ENCODE measurements at places on chromosomes 11 and 22.

DNA sequence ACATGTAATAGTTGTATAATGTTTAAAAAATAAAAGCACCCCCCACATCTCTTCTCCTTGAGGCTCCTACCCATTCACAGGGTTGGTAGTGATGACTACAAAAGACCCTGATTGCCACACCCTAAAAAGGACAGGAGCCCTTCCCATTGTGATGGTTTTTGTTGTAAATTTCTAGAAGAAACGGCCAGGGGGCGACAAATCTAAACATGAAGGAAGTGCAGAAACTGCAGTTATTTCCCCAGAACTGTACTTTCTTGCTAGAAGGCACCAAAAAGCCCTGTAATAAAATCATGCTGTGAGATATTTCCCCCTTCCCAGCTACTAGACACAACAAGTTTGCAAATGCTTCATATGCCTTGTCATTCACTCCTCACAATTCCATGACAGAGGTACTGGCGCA, 10.8 kb downstream of the PRR5L start:
- no peak for DNase-seq

DNA sequence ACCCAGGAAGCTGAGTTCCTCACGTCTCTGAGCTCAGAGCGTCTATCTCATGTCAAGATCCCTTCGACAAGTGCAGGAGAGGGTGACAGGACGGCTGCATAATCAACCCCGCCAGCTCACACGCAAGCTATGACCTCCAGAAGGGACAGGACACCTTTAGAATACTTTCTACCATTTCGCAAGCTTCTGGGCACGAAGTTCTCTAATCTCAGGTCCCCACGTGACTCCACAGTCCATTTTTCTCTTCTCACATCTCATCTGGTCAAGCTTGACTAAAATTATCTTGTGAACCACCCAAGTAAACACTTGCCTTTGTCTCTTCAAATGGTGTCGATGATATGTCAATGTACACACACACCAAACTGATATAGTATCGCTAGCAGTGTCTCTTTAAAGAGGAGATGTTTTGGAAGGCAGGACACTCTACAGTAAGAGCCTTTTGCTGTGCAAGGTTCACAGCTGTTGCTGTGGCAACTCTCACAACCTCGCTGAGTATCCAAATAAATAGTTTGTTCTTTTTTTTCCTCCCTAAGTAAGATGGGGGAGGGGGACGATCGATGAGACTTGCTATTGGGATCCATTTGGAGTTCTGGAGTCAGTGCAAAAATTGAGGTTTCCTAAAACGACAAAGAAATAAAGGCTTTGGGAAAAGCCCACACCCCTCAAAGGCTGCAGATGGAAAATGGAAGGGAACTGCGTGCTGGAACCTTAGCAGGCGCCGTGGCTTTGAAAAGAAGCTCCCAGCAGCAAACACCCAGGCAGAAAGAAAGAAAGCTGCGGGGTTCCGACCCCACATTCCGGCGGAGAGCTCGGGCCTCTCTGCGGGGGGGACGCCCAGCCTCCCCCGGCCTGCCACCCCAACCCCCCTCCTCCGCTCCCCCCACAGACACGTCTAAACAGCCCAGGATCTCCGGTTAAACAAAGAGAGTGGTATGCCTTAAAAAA, 215.4 kb upstream of the UBASH3B start:
- no peak for DNase-seq

DNA sequence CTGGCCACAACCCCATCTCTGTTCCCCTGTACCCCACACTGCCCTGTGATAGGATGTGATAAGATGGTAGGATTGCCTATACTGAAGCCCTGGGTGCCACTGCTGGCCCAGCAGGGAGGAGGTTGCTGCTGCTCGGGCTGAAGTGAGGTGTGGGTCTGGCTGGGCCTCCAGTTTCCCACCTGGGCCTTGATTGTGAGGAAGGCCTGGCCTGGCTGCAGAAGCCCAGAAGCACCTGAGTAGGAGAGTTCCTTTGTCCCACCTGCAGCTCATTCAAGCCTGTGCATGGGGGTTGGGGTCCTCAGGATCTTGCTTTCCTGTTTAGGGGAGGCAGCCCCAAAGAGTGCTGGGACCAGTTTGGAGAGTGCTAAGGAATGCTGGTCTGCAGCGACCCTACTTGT, 3.3 kb downstream of the ST3GAL4 start:
- DNase-seq: no peak

GRCh38 chr11:126334659-126335462, 20.6 kb upstream of the ST3GAL4 start:
- DNase-seq: no peak

DNA sequence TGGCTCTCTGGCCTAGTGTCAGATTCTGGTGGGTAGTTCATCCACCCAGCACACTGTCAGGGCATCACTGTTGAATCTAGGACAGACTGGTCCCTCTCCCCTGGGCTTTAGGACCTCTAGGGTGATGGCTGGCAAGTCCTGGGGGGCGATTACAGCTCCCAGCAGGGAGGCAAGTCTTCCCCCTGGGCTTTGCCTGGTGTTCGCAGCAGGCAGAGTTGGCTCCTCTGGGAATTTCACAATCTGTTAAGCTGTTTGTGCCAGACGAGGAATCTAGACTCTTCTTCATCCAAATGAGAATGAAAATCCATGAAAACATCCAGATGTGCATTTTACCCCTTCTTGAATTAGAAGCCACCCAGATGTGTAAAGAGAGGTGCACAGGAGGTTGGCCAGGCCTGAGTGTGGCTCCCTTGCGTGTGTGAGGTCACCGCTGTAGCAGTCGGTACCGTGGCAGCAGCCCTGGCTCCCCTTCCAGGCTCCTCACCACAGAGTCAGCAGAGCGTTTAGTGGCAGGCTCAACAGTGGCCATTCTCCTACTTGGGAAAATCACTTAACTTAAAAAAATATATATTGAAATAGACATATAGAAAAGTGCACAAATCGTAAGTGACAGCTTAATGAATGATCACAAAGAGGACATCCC, 99.9 kb upstream of the TBCEL start:
- no peak for DNase-seq

DNA sequence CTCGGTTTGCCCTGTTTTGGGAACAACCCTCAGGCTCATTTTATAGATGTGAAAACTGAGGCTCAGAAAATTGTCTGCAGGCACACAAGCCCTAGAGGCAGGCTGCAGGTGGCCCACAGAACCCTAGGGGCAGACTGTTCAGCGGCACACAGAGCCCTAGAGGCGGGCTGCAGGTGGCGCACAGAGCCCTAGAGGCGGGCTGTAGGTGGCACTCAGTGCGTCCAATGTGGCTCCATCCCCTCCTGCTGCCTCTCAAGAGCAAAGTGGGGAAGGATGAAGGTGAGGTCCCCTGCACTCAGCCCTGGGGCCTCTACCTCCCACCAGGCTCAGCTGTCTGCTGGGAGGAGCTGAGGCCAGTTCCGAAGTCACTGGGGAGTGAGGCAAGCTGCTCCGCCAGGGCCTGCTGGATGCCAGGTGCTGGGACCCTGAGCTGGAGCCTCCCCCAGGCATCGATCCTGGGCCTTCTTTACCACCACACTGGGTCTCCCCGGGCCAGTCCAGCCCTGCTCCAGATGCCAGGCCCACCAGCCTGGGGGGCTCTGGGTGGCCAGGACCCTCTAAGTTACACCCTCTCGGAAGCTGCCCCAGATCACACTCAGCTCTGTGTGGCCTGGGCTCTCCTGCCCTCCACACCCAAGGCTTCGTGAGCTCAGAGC, 2.3 kb downstream of the ACY3 start:
- DNase-seq: no peak

DNA sequence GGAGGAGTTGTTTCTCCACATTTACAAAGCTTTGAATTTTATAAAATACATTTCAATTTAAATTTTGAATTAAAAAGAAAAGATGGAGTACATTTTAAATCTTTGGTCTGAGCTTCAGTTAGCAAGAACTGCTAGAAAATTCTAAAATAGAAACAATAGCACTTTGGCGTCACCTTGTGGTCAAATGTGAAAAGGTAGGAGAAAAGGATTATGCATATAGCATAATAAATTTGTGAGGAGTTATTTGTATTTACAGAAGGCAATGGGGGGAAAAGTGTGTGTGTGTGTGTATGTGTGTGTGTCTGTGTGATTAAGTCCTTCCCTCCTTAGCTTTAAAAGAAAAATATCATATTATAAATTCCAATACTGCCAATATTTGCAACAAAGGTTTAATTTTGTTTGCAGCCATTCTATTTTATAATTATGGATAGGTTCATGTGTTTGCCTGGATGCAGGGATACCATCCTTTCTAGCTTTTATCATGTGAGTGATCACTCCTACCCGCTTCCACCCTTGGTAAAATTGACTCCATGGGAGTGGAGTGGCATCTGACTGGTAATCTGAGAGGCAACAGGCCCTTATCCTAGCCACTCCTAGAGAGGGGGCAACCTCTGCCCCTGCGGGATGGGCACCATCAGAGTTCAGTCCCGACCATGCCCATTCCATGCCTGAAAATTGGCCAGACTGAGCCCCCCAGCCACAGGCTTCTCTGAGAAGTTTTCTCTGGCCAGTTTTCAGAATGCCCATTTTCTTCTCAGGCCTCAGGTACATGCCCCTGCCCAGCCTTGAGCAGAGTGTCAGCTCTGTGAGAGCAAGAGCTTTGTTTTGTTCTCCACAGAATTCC, 13.6 kb upstream of the LGR4 start:
- no peak for DNase-seq

GRCh38 chr11:96049426-96049825, 125.5 kb upstream of the MTMR2 start:
- no peak for DNase-seq

- DNase-seq: no peak
These were observed 32.2 kb downstream of the C2CD3 start for GRCh38 chr11:74138572-74138971.

GRCh38 chr11:76266286-76267100, 60.2 kb upstream of the WNT11 start:
- DNase-seq: no peak

- DNase-seq: no peak
These were observed 65.0 kb downstream of the LRP5 start for GRCh38 chr11:68377389-68377795.

GRCh38 chr11:101913656-101914055, 1.2 kb upstream of the CEP126 start:
- no peak for DNase-seq

DNA sequence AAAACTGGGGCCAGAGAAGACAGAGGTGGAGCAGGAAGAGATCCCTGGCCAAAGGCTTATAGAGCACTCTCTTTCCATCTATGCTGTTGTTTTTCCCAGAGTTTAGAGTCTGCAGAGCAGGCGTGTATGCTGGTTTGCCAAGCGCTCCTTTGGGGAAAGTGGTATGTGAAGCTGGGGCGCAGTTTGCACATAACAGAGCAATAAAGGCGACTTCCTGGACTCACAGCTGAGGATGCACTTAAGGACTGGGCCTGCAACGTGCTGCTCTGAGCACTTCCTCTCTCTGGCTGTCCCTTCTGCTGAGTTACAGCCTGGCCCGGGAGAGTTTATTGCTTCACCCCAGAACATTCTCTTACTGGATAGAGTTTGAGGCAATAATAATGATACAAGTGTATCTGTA, 41.7 kb downstream of the THAP12 start:
- DNase-seq: peak; percentile 76

DNA sequence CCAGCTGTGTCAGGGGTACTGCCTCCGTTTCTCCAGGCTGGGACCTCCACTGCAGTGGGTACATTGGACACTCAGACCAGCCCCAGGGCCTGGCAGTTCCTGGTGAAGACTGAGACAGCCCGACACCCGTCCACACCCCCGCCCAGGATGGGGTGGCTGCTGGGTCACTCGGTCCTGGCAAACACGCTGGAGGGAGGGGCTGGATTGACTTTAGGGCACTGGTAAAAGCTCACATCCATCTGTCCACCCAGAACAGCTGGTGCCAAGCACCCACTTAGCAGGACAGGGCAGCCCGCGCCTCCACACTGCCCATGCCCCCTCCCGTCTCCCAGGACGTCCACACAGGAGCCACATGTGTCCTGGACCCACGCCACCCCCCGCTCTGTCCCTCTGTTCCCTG, 10.7 kb upstream of the TBX1 start:
- DNase-seq: no peak

DNA sequence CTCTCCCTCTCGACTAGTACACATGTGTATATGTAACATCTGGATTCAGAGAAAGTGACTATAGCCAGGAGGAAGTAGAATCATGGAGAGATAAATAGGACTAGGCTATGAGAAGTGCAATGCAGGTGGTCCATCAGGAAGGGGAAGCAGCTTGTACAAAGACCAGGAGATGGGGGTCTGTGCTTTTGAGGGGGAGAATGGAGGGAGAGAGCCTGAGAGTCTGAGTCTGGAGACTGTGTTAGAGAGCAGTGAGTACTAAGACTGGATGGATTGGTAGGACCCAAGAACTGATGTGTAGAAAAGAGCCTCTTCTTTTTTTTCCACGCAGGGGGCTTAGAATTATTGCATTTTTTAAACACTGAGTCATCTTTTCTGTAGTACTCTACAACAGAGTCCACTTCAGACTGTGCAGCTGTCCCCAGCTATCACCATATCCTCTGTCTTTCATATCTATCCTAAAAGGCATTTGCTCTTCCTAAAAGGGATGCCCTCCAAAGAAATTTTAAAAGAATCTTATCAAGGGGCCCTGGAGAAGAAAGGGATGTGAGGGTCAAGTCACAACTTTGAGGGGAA, 80.4 kb downstream of the BDNF start:
- DNase-seq: no peak

DNA sequence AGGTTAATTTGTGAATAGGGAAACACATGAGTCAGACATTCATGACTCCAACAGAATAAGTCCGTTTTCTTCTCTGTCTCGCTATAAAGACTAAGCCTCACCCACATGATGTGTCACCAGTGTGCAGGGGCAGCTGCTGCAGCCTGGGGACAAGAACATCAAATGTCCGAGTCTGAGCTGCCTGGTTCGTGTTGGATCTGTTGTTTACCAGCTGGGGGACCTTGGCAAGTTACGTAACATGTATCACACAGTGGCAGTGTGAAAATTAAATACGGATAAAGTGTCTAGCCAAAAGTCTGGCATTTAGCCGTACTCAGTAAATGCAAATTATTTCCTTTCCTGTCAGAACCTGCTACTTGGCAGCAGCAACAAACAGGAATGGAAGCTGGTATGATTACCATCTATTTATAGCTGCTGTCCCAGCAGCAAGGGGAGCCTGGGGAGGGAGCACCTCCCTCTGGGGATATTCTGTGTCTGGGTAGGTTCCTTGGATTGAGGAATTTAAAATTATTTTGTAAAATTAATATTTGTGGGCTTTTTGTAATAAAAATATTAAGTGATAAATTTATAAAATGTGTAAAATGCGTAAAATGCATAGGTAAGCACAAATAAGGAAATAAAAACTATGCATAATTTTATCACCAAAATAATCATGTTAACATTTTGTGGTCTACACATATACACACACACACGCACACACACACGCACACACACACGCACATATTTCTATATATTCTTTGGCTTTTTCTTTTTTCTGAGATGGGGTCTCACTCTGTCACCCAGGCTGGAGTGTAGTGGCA, 1.3 kb upstream of the CLDN25 start:
- DNase-seq: no peak

DNA sequence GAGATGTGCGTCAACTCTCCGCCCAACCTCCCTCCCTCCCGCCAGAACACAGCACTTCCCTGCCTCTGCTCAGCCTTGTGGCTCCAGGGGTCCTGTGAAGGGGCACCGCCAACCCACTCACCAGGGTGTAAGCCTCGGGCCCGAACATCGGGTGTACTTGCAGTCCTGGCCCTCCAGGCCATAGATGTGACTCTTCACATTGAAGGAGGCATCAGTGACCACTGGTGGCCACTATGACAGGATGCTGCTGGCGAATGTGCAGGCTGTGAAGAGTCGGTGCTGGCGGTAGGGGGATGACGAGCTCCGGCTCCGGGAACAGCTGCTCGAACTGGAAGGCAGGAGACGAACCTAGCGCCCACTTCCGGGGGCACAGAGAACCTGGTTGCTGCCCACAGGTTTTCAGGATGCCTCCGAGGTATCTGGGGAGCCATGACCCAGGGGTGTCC, 97.4 kb downstream of the MED15 start:
- no peak for DNase-seq

GRCh38 chr11:34492806-34493414, 20.7 kb downstream of the ELF5 start:
- DNase-seq: no peak
